ENCODE measurements at places on chromosomes 7 and 10. TPM values are rescaled to one million over a fixed set of nuclear protein-coding genes. Genes with fewer than 3 reads are reported as not detected.

DNA sequence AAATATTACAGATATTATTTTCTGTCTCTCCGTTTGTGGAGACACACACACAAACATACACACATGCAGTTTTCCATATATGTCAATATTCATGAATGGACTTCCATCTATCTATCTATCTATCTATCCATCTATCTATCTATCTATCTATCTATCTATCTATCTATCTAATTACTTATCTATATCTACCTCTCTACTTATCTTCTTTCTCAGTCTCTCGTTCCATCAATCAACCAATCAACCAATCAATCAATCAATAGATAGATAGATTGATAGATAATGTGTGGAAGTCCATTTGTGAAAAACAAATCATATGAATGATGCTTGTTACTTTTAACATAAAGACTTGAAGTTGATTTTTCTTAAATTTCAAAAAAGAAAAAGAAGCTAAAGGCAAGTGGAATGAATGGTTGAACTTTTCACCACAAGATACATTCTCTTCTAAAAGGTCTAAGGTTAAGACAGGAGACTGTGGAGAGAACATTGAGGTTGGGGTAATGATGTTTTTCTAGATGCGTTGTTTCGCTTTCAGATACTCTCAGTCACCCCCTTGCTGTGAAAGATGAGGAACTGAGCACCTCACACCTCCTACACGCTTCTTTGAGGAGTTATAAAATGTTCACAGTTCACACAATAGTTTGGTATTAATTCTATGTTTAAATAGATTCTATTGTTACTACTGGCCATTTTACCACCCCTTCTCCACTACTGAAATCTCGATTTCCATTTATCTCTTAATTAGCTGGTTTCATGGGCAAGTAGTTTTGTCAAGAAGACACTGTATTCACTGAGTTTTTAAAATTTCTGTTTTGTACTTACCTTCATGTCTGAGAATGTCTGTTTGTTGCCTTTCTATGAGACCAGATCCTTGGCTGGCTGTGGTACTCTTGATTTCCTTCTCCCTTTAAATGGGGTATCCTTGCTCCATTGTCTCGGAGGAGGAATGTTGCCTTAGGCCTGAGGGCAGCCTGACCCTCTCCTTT lies 114.1 kb downstream of the EMX2 start:
- no peak for DNase-seq

GRCh38 chr10:125795637-125796190 lies 20.1 kb upstream of the MMP21 start:
- DNase-seq: no peak

GRCh38 chr7:27351137-27351536 lies 108.5 kb downstream of the EVX1 start:
- DNase-seq: no peak

GRCh38 chr10:70914316-70914864 lies 26.0 kb upstream of the PCBD1 start:
- no peak for DNase-seq

DNA sequence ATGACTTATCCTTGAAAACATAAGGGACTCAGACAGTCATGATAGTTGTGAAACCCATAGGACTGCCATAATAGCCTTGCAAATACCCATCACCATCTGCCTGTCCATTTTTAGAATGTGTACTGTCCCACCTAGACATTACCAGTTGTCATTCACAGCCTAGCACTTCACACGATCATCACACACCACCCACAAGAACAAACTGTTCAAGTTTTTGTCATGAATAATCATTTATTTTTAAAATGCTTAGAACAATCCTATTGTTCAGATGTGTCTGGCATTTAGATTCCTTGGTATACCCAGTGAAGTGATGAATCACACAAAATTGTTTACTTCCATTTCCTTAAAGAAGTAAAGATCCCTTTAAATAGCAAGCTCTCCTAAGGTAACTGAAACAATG lies 46.6 kb downstream of the CCDC3 start:
- DNase-seq: no peak

DNA sequence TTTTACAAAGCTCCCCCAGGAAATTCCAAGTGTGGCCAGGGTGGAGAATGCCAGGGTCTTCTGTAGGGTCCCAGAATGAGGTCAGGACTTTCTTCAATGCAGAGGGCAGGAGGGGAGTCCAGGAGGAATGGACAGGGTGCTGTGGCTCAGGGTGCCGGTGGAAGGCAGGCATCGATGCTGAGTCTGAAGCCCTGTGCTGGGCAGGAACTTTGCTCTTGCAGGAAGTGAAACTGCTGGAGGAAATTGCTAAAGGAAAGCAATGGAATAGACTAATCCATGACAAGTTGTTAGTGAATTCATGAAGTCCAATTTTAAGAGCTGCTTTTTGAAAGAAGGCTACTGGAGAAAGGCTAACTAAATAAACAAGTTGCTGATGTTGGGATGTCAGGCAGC lies 14.8 kb downstream of the PTPRE start:
- DNase-seq: no peak

DNA sequence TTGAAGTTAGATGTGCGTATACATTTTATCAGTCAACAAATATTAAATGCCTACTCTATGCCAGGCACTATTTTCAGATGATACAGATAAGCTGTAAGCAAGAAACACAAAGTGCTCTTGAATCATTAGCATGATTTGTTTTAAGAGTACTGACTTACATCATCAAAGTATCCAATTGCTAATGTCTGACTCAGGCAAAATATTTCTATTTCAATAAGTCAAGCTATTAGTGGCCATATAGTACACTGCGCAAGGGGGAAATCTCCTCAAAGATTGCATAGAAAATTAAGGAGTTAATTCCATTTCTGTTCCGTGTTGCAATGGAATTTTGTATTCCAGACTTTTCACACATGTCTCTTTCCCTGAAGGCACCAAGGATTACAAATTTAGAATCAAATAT lies 46.1 kb upstream of the DNAJC1 start:
- DNase-seq: no peak

DNA sequence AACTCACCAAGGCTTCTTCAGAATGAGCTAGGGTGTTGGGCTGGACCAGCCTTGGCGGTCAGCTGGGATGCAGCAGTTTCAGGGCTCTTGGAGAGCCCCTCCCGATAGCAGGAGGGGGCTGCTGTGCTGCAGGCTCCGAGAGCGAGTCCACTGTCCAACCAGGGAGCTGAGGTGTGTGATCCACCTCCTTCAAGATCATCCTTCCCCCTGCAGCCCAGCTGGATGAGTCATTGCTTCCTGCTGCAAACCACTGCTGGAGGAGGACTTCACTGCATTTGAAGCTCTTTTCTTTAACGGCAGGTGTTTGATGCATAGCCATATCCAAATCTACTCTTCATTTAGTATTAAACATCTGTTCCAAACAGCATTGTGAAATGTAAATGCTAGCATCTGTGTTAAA lies 54.2 kb upstream of the EBF3 start:
- DNase-seq: no peak

DNA sequence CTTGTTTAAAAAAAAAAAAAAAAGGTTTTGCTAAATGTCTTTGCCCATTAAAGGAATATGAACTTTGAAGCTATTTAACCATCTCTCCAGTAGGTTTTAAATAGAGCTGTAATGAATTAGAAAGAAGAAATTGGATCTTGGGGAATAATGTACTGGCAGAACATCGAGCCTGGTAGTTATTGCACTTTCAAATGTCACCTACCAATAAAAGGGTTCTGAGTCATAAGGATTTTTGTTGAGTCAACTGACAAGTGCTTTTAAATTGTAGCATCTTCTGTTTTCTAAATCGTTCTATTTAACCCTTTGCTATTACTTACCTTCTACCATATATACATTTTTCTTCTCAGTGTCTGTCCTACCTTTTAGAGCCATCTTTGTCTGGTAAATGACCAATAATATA lies 10.7 kb downstream of the CUTC start:
- no peak for DNase-seq

DNA sequence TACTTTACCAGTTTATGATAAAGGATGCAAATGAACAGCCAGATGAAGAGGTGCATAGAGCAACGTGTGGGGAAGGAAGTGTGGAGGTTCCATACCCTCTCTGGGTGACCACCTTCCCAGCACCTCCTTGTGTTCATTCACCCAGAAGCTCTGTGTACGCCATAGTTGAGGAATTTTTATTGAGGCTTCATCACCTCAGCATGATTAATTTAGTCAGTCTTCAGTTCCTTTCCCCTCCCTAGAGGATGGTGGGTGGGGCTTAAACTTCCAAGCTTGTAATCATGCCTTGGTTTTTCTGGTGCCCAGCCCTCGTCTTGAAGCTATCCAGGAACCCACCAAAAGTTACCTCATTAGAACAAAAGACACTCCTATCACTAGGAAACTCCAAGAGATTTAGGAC lies 162.7 kb downstream of the PLCE1 start:
- DNase-seq: no peak

GRCh38 chr7:80453699-80454340 lies 58.0 kb downstream of the GNAT3 start:
- no peak for DNase-seq

DNA sequence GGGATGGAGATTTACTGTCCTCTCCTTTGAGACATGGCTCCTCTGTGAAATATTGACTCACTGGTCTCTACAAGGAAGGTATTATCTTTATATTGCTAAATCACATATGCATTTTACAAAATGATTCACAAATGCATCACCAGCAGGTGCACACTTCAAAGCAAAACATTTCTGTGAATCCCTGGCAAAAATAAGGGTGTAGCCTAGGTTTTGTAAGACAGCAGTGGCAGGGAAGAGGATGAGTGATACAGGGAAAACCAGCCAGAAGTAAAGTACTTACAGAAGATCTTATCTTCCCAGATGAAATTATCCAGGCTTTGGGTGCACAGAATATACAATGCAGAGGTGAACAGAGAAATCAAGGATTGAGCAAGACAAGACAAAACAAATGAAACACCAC lies 1094.6 kb downstream of the GATA3 start:
- DNase-seq: no peak

DNA sequence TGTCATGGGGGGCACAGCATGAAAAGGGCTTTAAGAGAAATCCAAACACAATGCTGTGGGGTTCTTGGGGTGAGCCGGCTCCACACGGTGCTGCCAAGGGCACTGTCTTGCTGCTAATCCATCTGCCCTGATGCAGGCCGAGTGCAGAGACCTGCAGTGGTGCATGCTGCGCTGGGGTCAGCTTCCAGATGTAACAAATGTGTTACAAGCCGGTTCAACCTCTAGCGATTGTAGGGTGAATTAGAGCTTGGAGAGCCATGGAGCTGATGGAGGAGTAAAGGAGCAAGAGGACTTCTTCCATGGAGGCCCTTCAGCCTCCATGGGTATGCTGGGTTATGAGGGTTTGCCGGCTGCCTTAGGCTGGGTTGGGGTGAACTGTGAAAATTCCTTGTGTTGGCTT lies 402.3 kb downstream of the TYW1 start:
- no peak for DNase-seq

DNA sequence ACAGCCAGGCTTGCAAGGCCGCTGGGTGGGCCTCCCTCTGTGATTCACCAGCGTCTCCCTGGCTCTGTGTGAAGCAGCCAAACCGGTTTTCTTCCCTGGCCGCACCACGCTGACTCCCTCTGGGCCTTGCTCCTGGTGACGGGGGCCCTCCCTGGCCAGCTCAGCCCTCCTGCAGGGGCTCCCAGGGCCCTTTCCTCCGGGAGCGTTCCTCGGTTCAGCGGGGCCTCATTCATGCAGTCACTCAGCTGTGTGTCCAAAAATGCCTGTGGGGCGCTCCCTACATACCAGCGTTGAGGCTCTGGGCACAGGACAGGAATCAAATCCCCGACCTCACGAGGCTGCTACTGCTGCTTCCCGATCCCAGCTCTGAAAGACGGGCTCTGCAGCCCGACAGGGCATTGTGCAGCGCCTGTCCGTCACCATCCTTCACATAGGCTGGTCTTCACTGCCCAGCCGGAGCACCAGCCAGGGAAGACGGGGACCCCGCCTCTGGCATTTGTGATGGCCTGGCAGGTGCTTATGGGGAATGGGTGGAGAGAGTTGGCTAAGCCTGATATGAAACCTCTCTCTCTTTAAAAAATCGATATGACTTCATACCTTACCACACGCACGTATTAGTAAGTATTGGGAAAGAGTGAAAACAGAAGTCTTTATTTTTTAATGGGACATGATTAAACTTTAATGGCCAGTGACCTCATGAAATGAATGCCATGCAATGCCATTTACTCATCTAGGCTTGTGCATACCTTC lies 110.0 kb upstream of the SHH start:
- DNase-seq: peak; percentile 80

DNA sequence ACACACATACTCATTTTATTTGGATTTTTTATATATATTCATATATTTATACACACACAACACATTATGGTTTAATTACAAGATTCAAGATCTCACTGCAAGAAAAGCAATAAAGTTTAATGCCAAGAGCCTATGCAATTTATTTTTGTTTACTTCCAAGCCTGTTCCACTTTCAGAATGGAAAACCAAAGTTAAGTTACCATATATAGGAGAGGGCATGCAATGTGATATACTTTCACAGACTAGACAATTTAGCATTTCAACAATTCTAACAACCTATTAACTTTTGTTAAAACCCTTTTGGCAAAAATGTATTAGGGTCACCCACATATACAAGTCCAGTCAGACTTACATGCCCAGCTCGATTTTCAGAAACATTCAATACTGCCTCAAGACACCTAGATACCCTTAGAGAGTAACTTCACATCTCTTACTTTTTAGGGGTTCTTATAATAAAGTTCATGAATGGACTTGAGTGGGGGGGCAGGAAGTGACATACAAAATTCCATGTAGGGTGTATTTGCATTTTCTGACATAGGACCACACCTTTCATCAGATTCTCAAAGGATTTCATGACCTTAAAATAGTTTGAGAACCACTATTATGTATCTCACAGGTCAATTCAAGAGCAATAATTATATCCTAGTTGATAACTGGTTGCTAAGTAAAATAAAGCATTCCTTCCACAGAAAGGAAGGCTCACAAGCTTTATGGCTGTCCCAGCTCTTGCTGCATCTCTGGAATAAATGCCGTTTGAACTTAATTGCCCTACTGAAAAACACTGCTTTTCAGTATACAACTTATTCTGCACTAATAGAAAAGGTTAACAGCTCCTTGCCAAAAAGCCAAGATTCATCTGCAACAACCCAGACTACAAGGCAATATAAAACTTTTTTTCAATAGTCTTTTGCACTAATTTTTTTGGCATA lies 2.5 kb downstream of the P4HA1 start:
- DNase-seq: no peak

GRCh38 chr10:122780391-122780790 lies 65.3 kb downstream of the CUZD1 start:
- no peak for DNase-seq

GRCh38 chr10:4048236-4048864 lies 263.3 kb upstream of the KLF6 start:
- DNase-seq: no peak

DNA sequence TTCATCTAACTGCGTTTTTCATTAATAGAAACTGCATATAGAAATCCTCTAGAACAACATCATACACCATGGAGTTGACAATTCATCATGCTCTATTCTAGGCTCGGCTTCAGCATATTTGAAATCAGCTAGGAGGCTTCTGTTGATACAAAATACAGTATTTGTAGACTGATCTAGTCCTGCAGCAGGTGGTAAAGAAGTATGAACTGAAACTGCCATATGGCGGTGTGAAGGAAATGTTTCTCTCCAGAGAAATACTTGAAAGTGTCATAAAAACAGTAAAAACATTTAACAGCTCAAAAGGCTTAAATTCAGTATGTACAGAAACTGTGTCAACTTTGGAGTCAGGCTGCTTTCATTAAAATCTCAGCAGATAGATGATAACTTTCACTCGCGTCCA lies 32.0 kb upstream of the MYO3A start:
- no peak for DNase-seq

Gene MUC12
- not detected for total RNA-seq

Gene PDE1C
- total RNA-seq: 12.7 TPM

Gene CPEB3
- 5.9 TPM for total RNA-seq

Gene PRKCQ
- total RNA-seq: 16.8 TPM

Gene CNNM1
- total RNA-seq: 0.69 TPM

Gene DNAJC2
- 30.4 TPM for total RNA-seq

Gene UCMA
- total RNA-seq: not detected
